Esophagus squamous epithelium (tissue), 5 donors: ENCODE measurements at places on chromosomes 1 and 21. TPM values are rescaled to one million over a fixed set of nuclear protein-coding genes. Genes with fewer than 3 reads are reported as not detected.

Gene RSPH1
- total RNA-seq, result not detected

Gene OLFML3
- 62.0 TPM for total RNA-seq

Gene CFAP141
- total RNA-seq, result not detected

Gene WNT9A
- 5.9 TPM for total RNA-seq

Gene CNKSR1
- 20.8 TPM for total RNA-seq

Gene CTH
- total RNA-seq, result 1.1 TPM

Gene SYPL2
- total RNA-seq, result 0.79 TPM

Gene FYB2
- not detected for total RNA-seq

Gene DEPDC1
- total RNA-seq, result 2.9 TPM

Gene THRAP3
- total RNA-seq, result 71.4 TPM

Gene IFNAR2
- 13.3 TPM for total RNA-seq

Gene CD1B
- total RNA-seq, result not detected

Gene CZIB
- 20.7 TPM for total RNA-seq

Gene DENND2C
- 42.6 TPM for total RNA-seq

Gene CELA2B
- not detected for total RNA-seq

Gene RIPPLY3
- 0.57 TPM for total RNA-seq

Gene TPRG1L
- 32.4 TPM for total RNA-seq

Gene TNFSF4
- 0.57 TPM for total RNA-seq

Gene CHIA
- not detected for total RNA-seq

Gene OMA1
- total RNA-seq, result 36.8 TPM

Gene IL19
- total RNA-seq, result not detected

Gene CACNA1E
- total RNA-seq, result 0.19 TPM

Gene RPTN
- 0.19 TPM for total RNA-seq

Gene USP1
- total RNA-seq, result 14.6 TPM

Gene APOBEC4
- not detected for total RNA-seq

Gene CNR2
- total RNA-seq, result not detected

Gene OR2T11
- total RNA-seq, result not detected

Gene OR2L3
- not detected for total RNA-seq

Gene OLIG2
- total RNA-seq, result not detected

Gene SEMA4A
- 36.6 TPM for total RNA-seq

Gene SPRR2E
- total RNA-seq, result 3,177 TPM

Gene TAS1R3
- total RNA-seq, result 0.13 TPM

Gene RGS8
- not detected for total RNA-seq

Gene KIAA1614
- total RNA-seq, result 4.8 TPM

Gene IL24
- not detected for total RNA-seq

Gene RAD54L
- total RNA-seq, result 7.6 TPM

Gene INAVA
- 102 TPM for total RNA-seq

Gene GSTM1
- total RNA-seq, result not detected

Gene CD52
- 22.1 TPM for total RNA-seq

Gene ARID1A
- 60.2 TPM for total RNA-seq

Gene S100A1
- total RNA-seq, result not detected

Gene CACNA1S
- not detected for total RNA-seq
